ENCODE measurements at places on chromosomes 6 and 20. TPM values are rescaled to one million over a fixed set of nuclear protein-coding genes. Genes with fewer than 3 reads are reported as not detected.

Gene RNF39
- not detected for total RNA-seq

Gene TMEM200A
- 2.9 TPM for total RNA-seq

Gene ELMO2
- 70.1 TPM for total RNA-seq

Gene AK9
- total RNA-seq, result 6.0 TPM

Gene GGTLC1
- total RNA-seq, result not detected

Gene MYCT1
- total RNA-seq, result not detected

Gene OR2B6
- not detected for total RNA-seq

Gene FAM83D
- 38.6 TPM for total RNA-seq

Gene TRIM15
- total RNA-seq, result not detected

Data from neural crest cell (in vitro differentiated cells).